EL (cell line): ENCODE measurements at places on chromosomes 13 and 19.

DNA sequence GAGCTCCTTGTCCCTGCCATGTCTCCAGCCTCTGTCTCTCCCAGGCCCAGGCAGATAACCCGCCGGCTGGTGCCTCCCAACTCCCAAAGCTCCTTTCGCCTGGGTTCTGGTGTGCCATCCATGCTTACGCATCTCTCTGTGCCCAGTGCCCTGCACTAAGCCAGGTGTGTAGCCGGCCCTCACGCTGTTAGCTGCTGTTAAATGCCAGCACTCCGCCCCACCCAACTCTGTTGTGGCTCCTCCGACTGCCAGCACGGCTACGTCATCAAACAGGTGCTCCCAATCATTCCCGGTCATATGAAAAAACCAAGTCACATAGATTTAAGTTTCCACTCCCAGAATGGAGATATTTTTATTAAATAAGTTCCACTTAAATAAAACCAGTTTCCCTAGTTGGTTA is 7.0 kb upstream of the HSPH1 start:
- no peak for DNase-seq

GRCh38 chr13:24618011-24618955 is 61.9 kb upstream of the ATP12A start:
- no peak for DNase-seq

- DNase-seq, result peak; percentile 39
Observed at GRCh38 chr19:1651568-1652291, 685 bp downstream of the TCF3 start.

- DNase-seq, result no peak
Observed at GRCh38 chr13:33286128-33286527, 573 bp upstream of the STARD13 start.

GRCh38 chr19:3058009-3058820 is 4.1 kb downstream of the TLE5 start:
- no peak for DNase-seq

GRCh38 chr13:75647126-75647784 is 11.1 kb downstream of the LMO7 start:
- DNase-seq, result no peak

DNA sequence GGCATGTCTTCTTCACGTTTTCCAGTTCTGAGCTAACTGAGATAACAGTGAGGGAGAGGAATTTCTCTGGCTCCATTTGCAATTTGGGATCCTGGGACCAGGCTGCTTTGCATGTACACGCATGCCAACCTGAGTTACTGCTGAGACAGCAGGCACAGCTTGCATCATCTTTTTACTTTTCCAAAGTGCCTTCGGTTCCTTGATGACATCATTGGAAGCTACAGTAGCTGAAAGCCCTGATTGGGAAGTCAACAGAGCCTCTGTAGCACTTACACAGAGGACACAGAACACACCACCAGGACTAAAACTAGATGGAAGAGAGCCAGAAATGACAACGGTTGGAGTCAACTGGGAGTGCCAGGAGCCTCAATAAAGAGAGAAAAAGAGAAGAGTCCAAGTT is 399.1 kb upstream of the GPC6 start:
- no peak for DNase-seq

GRCh38 chr13:68185444-68186141 is 955.5 kb upstream of the PCDH9 start:
- no peak for DNase-seq

GRCh38 chr19:49739933-49740332 is 23.2 kb downstream of the TSKS start:
- no peak for DNase-seq

- DNase-seq, result peak; percentile 1
Observed at GRCh38 chr13:92745258-92745657, 481.3 kb upstream of the GPC6 start.

GRCh38 chr19:14301150-14301549 is 80.1 kb upstream of the ADGRE5 start:
- DNase-seq, result no peak
